Stimulated activated CD8-positive, alpha-beta memory T cell treated with anti-CD3 and anti-CD28 coated beads, Interleukin-7, amount 100 ng/mL, for 4 hours (primary cell): ENCODE measurements at places on chromosomes 7 and 10.

GRCh38 chr10:76885816-76886215 lies 751.8 kb downstream of the KCNMA1 start:
- DNase-seq, result no peak

GRCh38 chr7:24932815-24933214 lies 47.2 kb downstream of the OSBPL3 start:
- DNase-seq, result no peak

DNA sequence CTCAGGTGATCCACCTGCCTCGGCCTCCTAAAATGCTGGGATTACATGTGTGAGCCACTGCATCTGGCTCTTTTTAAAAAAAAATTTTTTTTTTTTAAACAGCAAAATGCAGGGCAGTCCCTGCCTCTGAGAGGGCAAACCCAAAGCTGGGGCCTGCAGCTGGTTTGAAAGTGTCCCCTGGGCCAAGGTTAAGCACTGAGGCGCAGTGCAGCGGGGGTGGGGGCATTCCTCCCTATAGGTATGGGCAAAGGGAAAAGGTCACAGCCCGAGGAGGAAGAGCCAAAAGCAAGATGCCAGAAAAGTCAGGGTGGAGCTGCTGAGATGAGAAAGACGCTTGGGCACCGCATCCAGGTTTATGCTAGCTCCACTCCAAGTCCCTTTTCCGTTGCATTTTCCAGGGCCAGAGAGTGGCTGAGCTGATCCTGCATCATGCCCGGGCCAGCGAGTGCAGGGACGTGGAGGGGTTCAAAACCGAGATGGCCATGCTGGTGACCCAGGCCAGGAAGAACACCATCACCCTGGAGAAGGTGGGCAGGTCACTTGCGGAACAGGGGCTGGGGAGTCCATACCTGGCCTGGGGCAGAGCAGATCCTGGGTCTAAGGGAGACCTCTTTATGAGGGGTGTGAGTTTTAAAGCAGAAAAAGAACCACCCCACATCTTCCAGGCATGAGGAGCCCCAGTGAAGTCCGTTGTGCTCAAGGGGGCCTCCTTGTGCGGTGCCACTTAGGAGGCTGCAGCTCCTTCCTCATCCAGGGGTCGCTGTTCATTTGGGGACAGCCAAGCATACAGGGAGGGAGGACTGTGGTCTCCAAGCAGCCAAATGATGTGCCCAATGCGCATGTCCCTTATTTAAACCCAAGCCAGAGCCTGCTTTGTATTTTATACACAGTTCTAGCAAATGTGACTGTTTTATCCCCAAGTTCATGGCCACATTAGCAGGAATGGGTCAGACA lies 7.0 kb upstream of the NDUFB2 start:
- DNase-seq, result no peak

DNA sequence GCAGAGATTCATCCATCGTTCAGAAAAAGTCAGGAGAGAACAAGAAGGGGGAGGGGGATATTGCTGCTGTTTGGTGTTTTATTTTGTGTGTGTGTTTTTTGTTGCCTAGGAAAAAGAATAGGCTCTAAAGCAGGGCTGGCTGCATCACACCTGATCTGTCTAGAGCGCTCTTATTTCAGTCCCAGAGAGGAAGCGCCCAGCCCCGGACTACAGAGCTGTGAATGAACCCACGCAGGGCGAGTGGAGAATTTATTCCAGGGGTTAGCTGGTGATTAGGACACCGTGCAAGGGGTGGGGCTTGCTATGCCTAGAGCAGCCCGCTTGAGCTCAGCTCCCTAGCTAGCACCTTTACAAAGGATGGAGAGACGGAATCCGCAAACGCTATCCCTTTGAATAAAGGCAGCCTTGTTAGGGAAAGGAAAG lies 621 bp upstream of the FAM13C start:
- no peak for DNase-seq

GRCh38 chr7:94630855-94631254 lies 25.1 kb downstream of the SGCE start:
- DNase-seq, result no peak

- no peak for DNase-seq
Observed at GRCh38 chr10:23469596-23470237, 30.8 kb downstream of the OTUD1 start.

DNA sequence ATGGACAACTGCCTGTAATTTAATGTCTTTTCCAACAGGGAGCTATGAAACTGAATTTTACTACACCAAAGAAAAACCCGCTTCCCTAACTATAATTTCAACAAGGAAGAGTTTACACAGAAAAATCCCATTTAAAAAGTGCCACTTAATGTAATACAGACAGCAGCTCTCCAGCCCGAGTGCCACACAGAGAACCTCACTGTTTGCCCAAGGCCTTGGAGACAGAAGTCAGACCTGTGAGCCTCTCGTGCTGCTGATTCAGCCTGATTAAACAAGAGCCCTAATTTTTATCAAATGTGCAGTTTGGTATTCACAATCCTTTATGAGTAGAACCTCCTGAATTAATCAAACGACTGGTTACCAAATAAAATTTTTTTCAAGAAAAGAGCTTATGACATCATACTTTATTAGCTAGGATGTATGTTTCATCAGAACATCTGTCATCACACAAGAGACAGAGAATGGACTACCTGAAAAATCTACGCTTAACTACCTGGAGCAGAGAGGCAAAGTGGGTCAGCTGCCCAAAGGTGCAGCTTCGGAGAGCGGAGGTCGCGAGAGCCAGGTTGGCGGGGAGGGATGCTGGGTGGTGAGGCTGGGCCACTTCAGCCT lies 543.6 kb downstream of the SDK1 start:
- no peak for DNase-seq

DNA sequence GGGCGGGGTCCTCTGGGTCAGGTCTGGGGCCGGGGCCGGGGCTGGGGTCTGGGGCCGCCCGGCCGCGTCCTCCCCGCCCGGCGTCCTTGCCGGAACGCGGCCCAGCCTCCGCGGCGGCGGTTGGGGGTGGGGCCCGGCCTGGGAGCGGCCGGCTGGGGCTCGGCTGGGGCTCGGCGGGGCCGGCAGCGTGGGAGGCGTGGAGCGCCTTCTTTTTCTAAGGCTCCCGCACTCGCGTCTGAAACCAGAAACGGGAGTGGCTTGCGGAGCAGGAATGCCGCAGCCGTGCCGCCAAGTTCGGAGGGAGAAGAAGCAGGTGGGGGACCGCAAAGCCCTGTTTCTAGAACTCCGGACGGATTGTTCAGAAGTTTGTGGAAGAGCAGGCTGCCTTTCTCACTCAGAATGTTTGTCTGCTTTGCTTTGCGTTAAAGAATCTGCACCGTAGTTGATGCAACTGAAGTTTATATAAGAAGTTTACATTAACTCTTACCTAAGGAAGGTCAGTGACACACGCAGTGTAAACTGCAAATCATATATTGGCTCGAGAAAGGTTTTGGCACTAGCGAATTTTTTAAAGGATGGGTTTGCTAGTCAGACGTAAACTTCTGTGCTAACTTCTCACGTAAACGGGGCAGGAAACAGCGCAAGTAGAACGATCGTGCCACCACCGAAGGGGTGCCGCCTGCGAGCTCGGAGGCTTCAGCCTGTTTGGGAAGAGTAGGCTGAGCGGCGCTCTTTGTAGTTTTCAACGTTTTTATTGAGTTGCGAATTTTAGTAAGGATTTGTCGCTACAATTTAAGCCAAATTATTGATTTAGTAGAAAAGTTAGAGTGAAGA lies 729 bp downstream of the DNAJB6 start:
- peak; percentile 63 for DNase-seq

GRCh38 chr7:22278660-22279059 lies 78.3 kb downstream of the RAPGEF5 start:
- no peak for DNase-seq

GRCh38 chr10:125157505-125157904 lies 2.9 kb downstream of the CTBP2 start:
- no peak for DNase-seq

DNA sequence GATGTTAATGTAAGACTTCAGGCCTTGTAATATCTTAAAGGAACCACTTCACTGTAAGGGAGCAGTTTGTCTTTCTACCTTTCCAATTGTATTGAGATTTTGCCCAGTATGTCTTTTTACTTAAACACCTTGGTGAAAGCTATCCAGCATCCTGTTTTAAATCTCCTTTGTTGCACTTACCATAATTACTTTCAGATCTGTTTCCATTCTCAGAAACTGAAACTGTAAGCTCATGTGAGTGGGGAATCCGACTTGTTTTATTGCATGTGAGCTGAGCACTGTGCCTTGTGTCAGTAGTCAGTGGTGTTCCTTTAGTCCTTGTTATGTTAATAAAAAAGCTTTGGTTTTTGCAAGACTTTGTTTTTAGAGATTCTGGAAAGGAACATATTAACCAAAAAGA lies 42.2 kb downstream of the BMPR1A start:
- no peak for DNase-seq

DNA sequence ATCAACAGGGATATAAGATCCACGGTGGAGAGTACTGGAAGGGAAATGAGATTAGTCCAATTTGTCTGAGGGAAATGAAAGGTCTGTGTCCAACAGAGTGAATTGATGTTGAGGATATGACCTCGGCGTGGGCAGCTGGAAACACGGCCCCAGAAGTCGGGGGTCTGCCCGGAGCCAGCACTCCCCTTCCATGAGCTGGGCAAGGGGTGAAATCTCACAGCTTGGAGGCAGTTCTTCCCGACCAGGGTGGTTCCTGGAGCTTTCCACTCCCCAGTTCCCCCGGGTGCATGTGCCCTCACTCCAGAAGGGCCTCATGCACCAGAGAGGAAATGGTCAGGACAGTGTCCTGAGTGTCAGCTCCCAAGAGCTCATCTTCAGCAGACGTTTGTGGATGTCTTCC lies 264.7 kb upstream of the PPP2R2D start:
- DNase-seq, result no peak

- DNase-seq, result no peak
Observed at GRCh38 chr7:4621396-4621795, 60.7 kb upstream of the FOXK1 start.

- no peak for DNase-seq
Observed at GRCh38 chr7:158021836-158022235, 565.8 kb downstream of the PTPRN2 start.

GRCh38 chr7:23230641-23231101 lies 15.9 kb upstream of the GPNMB start:
- DNase-seq, result no peak
